Stimulated activated CD8-positive, alpha-beta memory T cell treated with anti-CD3 and anti-CD28 coated beads, Interleukin-4, amount 100 ng/mL, for 1 hour (primary cell): ENCODE measurements at places on chromosomes 2 and 18.
A peak's percentile ranks its signal among the peaks of the same experiment; 100 is the strongest.

- no peak for DNase-seq
Observed at GRCh38 chr2:200416878-200417277, 93.0 kb downstream of the KCTD18 start.

- no peak for DNase-seq
Observed at GRCh38 chr2:159124441-159124911, 156.0 kb downstream of the TANC1 start.

DNA sequence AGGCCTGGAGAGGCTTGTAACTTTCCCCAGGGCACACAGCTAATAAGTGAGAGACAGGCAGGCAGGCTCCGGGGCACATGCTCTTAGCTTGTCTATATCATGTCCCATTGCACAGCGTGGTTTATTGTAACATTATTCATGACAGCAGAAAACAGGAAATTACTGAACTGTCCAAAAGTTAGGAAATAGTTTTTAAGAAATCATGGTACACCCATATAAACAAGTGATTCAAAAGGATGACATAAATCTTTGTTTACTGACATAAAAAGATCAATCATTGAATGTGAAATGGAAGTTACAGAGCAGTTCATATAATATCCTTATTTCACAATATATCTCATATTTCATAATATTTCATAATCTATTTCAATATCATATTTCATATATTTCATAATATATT lies 34.3 kb upstream of the TXNDC2 start:
- DNase-seq: no peak

DNA sequence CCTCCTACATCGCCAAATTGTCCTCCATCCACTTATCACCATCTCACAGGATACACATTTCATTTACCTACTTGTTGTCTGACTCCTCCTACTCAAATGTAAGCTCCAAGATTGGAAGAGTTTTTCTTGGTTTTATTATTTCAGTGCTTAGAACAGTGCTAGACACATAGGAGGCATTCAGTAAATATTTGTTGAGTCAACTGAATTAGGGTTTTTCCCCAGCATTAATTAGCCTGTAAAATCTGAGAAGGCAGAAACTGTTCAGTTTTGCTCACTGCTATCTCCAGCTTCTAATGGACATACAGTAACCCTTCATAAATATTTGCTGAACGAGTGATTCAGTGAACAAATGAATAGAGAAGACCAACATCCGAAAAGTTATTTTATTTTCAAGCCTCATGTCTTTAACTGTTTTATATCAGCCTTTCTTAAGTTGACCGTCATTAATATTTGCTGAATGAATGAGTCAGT lies 800 bp downstream of the TTC21B start:
- DNase-seq: no peak

GRCh38 chr18:3903337-3903736 lies 453.4 kb downstream of the TGIF1 start:
- no peak for DNase-seq

DNA sequence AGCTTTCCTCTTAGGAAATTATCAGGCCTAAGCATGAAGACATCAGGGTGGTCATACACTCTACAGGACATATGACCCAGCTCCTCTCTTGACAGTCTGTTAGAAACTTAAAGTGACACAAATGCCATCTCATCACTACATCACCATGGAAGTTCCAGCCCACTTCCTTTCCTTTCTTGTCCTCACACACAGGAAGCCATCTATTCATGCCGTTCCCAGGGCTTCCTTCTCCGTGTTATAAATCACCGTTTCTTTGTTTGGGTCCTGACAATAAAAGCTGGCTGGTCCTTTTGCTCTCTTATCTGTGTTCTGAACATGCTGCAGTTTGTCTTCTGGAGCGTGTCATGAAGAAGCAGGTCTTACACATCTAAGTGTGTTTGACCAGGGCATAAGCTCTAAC lies 692.1 kb upstream of the CELF4 start:
- no peak for DNase-seq

GRCh38 chr2:128594953-128595677 lies 276.4 kb upstream of the HS6ST1 start:
- DNase-seq: no peak

GRCh38 chr2:130355172-130355577 lies 681 bp upstream of the PTPN18 start:
- no peak for DNase-seq

DNA sequence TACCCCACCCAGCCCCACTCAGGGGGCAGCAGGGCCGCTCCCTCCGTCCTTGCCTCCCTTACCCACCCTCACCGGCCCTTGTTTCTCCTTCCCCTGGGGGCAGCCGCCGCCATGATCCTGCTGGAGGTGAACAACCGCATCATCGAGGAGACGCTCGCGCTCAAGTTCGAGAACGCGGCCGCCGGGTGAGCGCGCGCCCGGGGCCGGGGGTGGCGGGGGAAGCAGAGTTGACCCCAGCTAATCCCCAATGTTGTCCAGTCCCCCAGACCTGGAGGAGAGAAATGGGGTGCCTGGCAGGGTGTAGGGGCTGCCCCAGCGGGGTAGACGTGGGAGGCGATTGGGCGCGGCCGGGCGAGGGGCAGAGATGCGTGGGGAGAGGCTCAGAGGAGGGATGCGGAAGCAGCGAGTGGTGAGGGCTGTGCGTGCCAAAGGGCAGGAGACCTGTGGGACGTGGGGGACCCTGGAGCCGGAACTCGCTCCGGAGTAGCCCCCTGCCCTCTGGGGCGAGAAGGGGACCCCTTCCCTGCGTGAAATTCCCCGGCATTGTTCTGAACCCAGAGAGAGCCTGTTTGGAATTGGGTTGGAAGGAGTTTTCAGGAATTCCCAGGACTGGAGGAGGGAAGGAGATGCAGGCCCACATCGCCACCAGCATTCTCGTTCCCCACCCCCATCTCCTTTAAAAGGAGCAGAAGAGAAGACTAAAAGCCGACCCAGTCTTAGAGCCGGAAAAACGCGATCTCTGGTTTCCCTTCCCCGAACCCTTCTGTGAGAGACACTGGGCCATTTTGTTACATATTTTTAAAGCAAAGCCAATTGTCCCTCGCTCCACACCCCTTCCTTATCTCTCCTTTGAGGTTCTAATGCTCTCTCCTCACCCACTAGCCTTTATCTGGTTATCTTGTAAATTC lies 625 bp downstream of the ARPC2 start:
- DNase-seq: peak; percentile 46

- DNase-seq: no peak
Observed at GRCh38 chr18:79947054-79947755, 4.2 kb downstream of the SLC66A2 start.

DNA sequence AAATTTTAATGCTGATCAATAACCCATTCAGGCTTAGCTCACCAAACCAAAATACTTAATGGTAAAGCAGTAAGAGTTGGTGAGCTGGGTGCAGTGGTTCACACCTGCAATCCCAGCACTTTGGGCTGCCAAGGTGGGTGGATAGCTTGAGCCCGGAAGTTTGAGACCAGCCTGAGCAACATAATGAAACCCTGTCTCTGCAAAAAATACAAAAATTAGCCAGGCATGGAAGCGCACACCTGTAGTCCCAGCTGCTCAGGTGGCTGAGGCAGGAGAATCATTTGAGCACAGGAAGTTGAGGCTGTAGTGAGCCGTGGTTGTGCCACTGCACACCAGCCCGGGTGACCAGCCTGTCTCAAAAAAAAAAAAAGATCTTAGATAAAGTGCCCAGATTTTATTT lies 35.7 kb upstream of the MPP4 start:
- no peak for DNase-seq

DNA sequence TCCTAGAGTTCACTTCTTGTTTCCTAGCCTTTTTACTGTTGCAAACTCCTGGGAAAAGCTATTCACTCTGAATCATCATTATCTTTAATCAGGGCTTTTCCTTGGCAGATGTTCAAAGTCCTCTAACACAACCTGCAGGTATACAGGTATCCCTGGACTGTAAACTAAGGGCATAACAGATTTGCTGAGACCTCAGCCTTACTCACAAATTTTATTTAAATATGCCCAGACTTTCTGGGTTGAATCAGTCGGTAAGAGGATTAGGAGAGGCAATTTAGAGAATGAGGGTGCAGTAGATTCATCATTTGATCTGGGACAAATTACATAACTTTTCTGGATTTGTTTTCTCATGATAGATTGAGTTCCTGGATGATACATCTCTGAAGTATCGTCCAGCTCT lies 217.8 kb upstream of the STON1 start:
- DNase-seq: no peak

DNA sequence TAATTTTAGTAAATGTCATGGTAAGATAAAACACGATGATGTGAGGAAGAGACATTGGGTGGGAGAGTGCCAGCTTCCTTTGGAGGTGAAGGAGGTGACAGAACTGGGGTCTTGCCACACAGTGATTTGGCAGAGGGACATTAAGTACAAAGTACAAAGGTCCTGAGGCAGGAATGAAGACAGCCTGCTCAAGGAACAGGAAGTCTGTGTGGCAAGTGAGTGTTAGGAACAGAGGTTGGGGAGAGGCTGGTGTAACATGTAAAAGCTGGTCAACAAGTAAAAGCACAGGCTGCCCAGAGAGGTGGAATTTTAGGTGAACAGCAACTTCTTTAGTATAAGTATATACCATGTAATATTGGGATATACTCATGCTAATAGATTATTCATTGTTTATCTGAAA lies 73.1 kb downstream of the INPP5D start:
- no peak for DNase-seq

DNA sequence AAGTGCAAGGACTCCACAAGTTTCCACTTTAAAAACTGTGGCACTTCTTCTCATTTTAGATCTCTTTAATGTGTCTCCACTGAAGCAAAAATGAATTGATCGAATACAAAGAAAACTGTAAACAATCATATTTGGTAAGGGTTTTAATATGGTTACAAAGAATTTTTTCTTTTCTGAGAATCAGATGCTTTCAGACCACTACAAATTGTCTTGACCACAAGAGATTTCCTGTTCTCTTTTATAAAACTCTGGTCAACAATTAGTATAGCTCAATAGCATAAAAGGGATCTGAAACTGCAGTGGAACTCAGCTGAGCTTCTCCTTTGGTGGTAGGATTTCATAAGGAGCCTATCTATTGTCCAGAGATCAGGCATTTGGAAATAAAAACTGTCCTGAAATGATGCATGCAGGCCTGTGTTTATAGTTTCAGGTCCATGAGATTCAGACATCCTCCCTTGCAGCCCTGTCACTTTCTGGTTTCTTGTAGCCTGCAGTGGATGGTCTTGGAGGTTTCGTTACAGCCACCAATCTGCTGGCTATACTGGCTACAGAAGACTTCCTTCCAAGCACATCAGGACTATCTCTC lies 120.0 kb downstream of the DOCK10 start:
- DNase-seq: no peak

GRCh38 chr2:108363024-108363907 lies 14.5 kb upstream of the SULT1C4 start:
- DNase-seq: no peak

GRCh38 chr2:147588191-147588590 lies 256.6 kb upstream of the ACVR2A start:
- no peak for DNase-seq

- no peak for DNase-seq
Observed at GRCh38 chr2:48213646-48214045, 307.3 kb upstream of the FBXO11 start.

DNA sequence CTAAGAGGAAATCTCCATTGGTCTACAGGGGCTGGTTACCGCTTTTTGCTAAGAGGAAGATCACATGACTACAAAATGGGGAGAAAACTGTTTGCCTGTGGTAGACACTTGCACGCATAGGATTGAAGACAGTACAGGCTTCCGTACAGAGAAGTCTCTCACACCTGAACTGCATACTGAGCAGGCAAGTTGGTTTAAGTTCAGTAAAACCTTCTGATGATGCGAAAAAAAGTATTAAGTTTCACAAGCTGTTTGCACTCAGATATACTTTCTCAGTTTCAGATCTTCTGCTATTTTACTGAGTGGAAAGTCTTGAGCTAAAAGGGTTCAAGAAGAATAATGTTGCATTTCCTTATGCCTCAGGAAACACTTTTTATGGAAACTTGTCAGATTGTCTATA lies 292.2 kb upstream of the MC4R start:
- no peak for DNase-seq

DNA sequence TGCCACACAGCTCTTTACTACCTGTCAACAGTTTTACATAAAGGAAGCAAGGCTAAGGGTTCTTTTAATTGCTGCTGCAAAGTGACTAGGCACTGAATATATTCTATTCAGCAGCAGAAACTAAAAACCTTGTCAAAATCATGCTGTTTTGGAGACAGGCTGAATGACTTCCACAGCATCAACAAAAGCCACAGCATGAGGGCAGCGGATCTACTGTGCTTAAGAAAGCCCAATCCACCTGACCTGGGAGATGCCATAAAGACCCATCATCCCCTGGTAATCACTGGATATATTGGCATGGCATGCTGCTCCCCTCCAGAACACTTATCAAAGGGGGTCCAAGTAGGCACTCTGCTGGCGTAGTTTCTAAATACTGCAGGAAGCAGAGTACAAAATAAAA lies 715.1 kb upstream of the SLC8A1 start:
- no peak for DNase-seq

DNA sequence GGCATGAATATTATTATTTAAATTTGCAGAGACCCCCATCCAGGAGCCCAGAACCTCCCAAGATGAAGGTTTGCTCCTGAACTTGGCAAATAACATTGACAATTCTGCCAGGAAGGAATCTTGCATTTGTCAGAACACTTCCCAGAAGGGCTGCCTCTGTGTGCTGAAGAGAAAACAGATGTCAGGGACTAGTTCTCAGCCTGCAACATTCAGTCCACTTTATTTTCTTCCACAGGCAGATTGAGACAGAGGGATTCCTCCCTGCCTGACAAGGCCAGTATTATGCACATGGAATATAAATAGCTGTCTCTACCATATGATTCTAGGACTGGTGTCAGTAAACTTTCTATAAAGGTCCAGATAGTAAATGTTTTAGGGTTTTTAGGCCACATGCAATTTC lies 171.5 kb upstream of the SIX2 start:
- no peak for DNase-seq

GRCh38 chr2:45729753-45730512 lies 78.5 kb downstream of the PRKCE start:
- DNase-seq: no peak

GRCh38 chr2:224682134-224682533 lies 34.0 kb downstream of the CCDC195 start:
- no peak for DNase-seq

DNA sequence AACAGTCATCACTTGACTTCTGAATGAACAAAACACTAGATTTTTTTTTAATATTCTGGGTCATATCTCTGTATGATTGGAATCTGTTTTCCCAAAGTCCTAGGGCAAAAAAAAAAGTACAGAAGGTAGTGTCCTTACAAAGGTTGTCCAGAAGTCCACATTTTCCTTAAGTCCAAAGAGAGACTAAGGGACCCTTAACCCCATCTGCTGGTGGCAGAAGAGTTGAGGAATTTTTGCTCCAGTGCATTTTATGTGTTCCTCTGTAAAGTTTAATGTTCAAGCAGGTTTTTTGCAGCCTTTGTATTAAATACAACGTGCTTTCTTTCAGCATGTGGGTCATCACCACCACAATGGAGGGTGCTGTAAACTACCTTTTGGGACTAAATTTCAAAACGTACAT lies 215.9 kb downstream of the SP3 start:
- DNase-seq: no peak
